ENCODE measurements at places on chromosomes 6 and 20. TPM values are rescaled to one million over a fixed set of nuclear protein-coding genes. Genes with fewer than 3 reads are reported as not detected.

DNA sequence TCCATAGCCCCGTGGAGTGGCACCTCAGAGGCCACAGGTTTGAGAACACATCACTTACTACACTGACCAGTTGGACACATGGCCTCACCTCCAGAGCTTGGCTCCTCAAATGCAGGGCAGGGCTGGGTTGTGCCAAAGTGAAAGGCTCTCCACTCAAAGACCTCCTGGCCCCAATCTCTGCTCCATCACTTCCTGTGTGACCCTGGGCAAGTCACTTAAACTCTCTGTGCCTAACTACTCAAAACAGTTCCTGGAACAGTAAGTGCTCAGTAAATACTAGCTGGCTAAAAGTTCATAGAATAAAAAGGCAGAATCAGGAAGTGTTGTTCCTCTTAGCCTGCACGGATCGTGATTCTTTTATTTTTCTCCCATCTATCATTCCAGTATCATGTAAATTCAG is 50.2 kb downstream of the AGPAT4 start:
- DNase-seq: no peak
- H3K27ac ChIP-seq: no peak overlapping the region
- no peaks in the 10 kb centered on the region for H3K36me3 ChIP-seq
- no peaks in the 10 kb centered on the region for H3K27me3 ChIP-seq
- H3K4me1 ChIP-seq: peaks cover 23% of the 10 kb centered on the region

- H3K4me3 ChIP-seq: no peak overlapping the region
- H3K4me1 ChIP-seq: no peaks in the 10 kb centered on the region
- no peaks in the 10 kb centered on the region for H3K27me3 ChIP-seq
- DNase-seq: no peak
- H3K27ac ChIP-seq: no peak overlapping the region
These were observed 328.4 kb downstream of the CDC5L start for GRCh38 chr6:44715925-44716324.

DNA sequence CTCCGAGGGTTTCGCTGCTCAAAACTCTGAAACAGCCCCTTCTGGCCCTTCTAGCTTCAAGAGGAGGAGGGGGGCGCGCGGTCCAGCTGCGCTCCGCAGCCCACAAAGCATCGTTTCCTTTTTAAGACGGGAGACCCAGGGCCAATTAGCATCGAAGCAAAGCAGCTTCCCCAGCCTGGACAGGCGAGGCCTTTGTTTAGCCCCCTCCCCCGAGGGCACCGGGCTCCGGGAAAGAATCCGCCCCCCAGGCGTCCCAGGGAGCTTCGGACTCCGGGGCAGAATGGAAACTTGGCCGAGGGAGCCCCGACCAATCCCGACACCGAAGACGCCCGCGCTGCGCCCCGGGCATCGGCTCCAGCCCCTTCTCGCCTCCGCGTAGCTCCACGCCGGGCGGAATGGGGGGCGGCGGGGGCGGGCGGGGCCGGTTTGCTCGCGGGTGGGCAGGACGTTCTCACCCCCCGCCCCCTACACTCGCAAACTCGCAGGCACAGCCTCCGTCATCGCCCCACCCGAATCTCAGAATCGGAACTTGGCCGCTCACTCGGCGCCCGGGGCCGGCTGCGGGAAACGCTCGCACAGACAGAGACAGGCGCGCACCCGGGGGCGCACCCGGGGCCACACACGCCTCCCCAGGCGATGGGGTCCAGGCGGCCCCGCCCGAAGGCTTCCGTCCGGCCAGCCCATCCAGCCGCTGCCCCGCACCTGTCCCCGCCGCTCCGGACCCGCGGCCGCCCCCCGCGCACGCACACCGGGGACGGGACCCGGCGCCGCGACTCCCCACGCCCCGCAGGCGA is 628 bp downstream of the NKAIN4 start:
- DNase-seq: peak; percentile 79
- no peak overlapping the region for H3K27ac ChIP-seq
- H3K4me1 ChIP-seq: peaks cover 22% of the 10 kb centered on the region
- H3K4me3 ChIP-seq: peak overlapping the region; percentile 42
- peaks cover 35% of the 10 kb centered on the region for H3K27me3 ChIP-seq
- H3K36me3 ChIP-seq: no peaks in the 10 kb centered on the region

GRCh38 chr6:30647242-30648116 is 546 bp downstream of the C6orf136 start:
- H3K4me1 ChIP-seq: peaks cover 21% of the 10 kb centered on the region
- H3K4me3 ChIP-seq: peak overlapping the region; percentile 70
- no peaks in the 10 kb centered on the region for H3K27me3 ChIP-seq
- H3K27ac ChIP-seq: peak overlapping the region; percentile 95

- DNase-seq: no peak
- peak overlapping the region; percentile 13 for H3K27ac ChIP-seq
- peaks cover 12% of the 10 kb centered on the region for H3K4me1 ChIP-seq
- H3K27me3 ChIP-seq: no peaks in the 10 kb centered on the region
- no peak overlapping the region for H3K4me3 ChIP-seq
These were observed 168.5 kb upstream of the AKAP12 start for GRCh38 chr6:151071295-151071694.

GRCh38 chr6:28597924-28598722 is 72.4 kb downstream of the GPX5 start:
- H3K27ac ChIP-seq: no peak overlapping the region
- H3K4me3 ChIP-seq: no peak overlapping the region
- DNase-seq: no peak
- no peaks in the 10 kb centered on the region for H3K4me1 ChIP-seq
- no peaks in the 10 kb centered on the region for H3K27me3 ChIP-seq

- H3K4me1 ChIP-seq: no peaks in the 10 kb centered on the region
- H3K36me3 ChIP-seq: no peaks in the 10 kb centered on the region
- H3K27ac ChIP-seq: no peak overlapping the region
These were observed 311.9 kb upstream of the CITED2 start for GRCh38 chr6:139686308-139686707.

DNA sequence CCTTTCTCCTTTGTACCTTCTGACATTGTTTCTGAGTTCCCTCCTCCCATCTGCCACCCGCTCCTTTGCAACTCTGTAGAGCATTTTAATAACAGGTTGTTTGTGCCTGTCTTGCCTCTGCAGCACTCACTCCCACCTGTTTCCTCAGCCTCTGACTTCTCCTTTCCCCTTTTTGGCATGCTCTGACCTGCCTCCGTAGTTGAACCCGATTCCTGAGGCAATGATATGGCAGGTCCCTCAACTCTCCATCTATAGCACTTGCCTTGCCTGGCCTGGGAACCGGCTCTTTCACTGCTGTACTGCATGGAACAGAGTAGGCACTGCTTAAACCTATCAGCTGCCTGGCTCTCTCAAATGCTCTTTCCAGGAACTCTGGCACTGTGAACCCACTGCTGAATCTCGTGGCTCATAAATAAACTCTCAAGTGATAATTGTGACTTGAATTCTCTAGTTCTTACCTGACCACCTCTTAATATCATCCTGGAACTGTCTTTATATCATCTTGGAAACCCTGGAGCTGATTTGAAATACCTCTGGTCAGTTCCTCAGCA is 50.3 kb downstream of the UTRN start:
- no peaks in the 10 kb centered on the region for H3K27me3 ChIP-seq
- DNase-seq: no peak
- peaks cover 55% of the 10 kb centered on the region for H3K4me1 ChIP-seq
- H3K27ac ChIP-seq: no peak overlapping the region

- H3K27ac ChIP-seq: no peak overlapping the region
- no peak overlapping the region for H3K4me3 ChIP-seq
- no peaks in the 10 kb centered on the region for H3K27me3 ChIP-seq
These were observed 17.5 kb downstream of the EDEM2 start for GRCh38 chr20:35129647-35130069.

- H3K4me1 ChIP-seq: no peaks in the 10 kb centered on the region
- no peak overlapping the region for H3K27ac ChIP-seq
- no peaks in the 10 kb centered on the region for H3K36me3 ChIP-seq
- H3K4me3 ChIP-seq: no peak overlapping the region
These were observed 115.1 kb downstream of the JAG1 start for GRCh38 chr20:10558635-10559187.

DNA sequence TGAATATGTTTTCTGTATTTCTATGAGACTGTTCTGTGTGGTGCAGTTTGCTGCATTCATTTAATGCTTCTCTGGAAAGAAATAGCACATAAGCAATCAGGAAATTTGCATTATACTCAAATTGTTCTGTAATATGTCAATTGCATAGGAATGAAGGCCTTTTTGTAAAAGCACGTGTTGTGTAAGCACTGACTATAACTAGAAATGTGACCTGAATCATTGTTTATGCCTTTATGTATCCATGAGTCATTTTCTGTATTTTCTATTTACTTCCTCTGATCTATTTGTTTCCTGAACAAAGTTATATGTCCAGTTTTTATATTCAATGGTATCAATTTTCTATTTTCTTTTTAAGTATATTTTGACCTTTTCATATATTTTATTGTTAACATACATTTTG is 1455.3 kb downstream of the GRIK2 start:
- no peaks in the 10 kb centered on the region for H3K27me3 ChIP-seq
- no peaks in the 10 kb centered on the region for H3K36me3 ChIP-seq
- no peak for DNase-seq
- no peaks in the 10 kb centered on the region for H3K4me1 ChIP-seq
- H3K4me3 ChIP-seq: no peak overlapping the region
- H3K27ac ChIP-seq: no peak overlapping the region

GRCh38 chr20:53581444-53582250 is 12.0 kb downstream of the ZNF217 start:
- H3K4me3 ChIP-seq: no peak overlapping the region
- H3K4me1 ChIP-seq: peaks cover 57% of the 10 kb centered on the region
- peak overlapping the region; percentile 80 for H3K27ac ChIP-seq

DNA sequence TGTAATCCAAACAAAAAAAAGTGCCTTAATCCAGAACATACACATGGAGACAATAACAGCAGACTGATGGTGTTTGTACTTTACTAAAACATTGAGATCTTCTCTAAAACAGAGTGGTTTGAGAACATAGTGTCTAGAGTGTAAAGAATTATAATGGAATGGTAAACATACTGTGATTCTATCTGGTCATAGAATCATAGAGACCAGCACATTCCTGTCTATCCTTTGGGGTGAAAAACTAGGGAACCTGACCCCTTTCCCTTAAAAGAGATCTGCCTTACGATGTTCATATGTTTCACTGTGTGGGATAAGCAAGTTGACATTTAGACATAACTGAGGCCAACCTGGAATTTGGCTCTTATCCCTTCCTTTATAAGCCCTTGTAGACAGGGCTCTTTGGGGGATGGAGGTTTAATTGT is 55.7 kb downstream of the TRMT11 start:
- H3K36me3 ChIP-seq: peaks cover 21% of the 10 kb centered on the region
- H3K4me3 ChIP-seq: no peak overlapping the region
- peaks cover 12% of the 10 kb centered on the region for H3K4me1 ChIP-seq
- H3K27ac ChIP-seq: no peak overlapping the region
- no peaks in the 10 kb centered on the region for H3K27me3 ChIP-seq
- DNase-seq: no peak

DNA sequence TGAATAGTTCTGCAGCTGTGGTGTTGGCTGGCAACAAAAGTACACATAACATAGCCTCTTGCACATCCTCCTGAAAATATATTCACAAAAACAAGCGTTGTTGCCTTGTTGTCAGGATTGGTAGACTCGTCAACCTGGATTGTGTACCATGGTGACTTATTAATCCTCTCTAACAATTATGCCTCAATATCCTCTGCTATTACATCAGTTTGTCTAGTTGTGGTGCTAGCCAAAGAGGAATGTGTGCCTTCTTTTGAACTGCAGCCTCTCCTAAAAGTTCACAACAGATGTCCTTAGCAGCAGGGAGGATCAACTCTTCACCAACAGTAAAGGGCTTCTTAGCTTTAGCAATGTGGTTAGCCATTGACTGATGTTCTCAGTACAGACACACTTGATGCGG is 3.6 kb upstream of the SF3B5 start:
- H3K4me1 ChIP-seq: peaks cover 11% of the 10 kb centered on the region
- DNase-seq: no peak
- H3K4me3 ChIP-seq: no peak overlapping the region
- no peak overlapping the region for H3K27ac ChIP-seq

- peak overlapping the region; percentile 93 for H3K27ac ChIP-seq
- peaks cover 16% of the 10 kb centered on the region for H3K4me1 ChIP-seq
- H3K4me3 ChIP-seq: peak overlapping the region; percentile 79
- DNase-seq: peak; percentile 89
- no peaks in the 10 kb centered on the region for H3K36me3 ChIP-seq
- H3K27me3 ChIP-seq: no peaks in the 10 kb centered on the region
These were observed 11.3 kb downstream of the STMN3 start for GRCh38 chr20:63641792-63642523.

GRCh38 chr6:117613920-117614560 is 11.7 kb upstream of the GOPC start:
- no peaks in the 10 kb centered on the region for H3K36me3 ChIP-seq
- H3K27me3 ChIP-seq: no peaks in the 10 kb centered on the region
- no peak for DNase-seq
- H3K4me1 ChIP-seq: no peaks in the 10 kb centered on the region
- H3K27ac ChIP-seq: no peak overlapping the region
- no peak overlapping the region for H3K4me3 ChIP-seq

DNA sequence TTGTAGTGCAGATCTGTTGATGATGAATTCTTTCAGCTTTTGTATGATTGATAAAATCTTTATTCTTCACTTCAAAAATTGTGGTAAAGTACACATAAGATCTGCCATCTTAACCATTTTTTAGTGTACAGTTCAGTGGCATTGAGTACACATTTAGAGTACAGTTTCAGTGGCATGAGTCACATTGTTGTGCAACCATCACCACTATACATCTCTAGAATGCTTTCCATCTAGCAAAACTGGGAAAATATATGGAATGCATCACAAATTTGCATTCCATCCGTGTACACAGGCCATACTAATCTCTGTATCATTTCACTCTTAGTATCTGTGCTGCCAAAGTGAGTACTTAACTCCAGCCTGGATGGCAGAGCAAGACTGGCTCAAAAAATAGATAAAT is 28.7 kb downstream of the SIRPD start:
- no peak overlapping the region for H3K27ac ChIP-seq
- DNase-seq: no peak
- no peaks in the 10 kb centered on the region for H3K36me3 ChIP-seq
- no peak overlapping the region for H3K4me3 ChIP-seq
- no peaks in the 10 kb centered on the region for H3K4me1 ChIP-seq

DNA sequence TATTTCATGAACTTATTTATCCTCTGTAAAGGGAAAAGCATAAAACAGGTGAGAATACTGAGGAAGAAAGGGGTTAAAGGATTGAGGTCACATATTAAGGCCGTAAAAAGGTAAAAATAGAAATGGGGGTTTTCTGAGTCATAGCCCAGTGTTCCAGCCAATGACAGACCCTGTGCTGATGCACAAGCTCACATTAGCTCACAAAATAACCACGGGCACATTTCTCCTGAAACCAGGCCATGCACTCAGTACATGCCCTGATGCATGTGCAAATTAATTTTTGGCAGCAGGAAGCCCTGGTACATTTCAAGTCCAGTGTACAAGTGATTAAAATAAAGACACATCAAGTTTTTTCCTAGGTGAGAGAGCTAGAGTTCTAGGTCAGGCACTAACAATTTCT is 194.4 kb downstream of the TMEM200A start:
- no peak for DNase-seq
- H3K27me3 ChIP-seq: no peaks in the 10 kb centered on the region
- H3K27ac ChIP-seq: no peak overlapping the region
- no peaks in the 10 kb centered on the region for H3K36me3 ChIP-seq

- H3K36me3 ChIP-seq: no peaks in the 10 kb centered on the region
- no peak for DNase-seq
- no peaks in the 10 kb centered on the region for H3K27me3 ChIP-seq
- no peaks in the 10 kb centered on the region for H3K4me1 ChIP-seq
- H3K27ac ChIP-seq: no peak overlapping the region
- no peak overlapping the region for H3K4me3 ChIP-seq
These were observed 116.9 kb upstream of the DTNBP1 start for GRCh38 chr6:15779726-15780125.

Gene PBOV1
- total RNA-seq: not detected

Gene MYLK2
- not detected for total RNA-seq

Gene SAMD5
- 5.3 TPM for total RNA-seq

Gene CLVS2
- total RNA-seq: not detected

Gene ADGB
- total RNA-seq: 34.6 TPM

Gene NOX3
- not detected for total RNA-seq

All from upper lobe of left lung (tissue), 6 donors.